ENCODE measurements at places on chromosomes 1 and 21.

GRCh38 chr1:32874860-32875752 lies 4.4 kb upstream of the FNDC5 start:
- no peak for DNase-seq

GRCh38 chr21:39451332-39452206 lies at the start of gene SH3BGR:
SH3BGR (plus strand) TSS chr21:39451970; CDS start chr21:39452097, 127 bp downstream.
- no peak for DNase-seq

DNA sequence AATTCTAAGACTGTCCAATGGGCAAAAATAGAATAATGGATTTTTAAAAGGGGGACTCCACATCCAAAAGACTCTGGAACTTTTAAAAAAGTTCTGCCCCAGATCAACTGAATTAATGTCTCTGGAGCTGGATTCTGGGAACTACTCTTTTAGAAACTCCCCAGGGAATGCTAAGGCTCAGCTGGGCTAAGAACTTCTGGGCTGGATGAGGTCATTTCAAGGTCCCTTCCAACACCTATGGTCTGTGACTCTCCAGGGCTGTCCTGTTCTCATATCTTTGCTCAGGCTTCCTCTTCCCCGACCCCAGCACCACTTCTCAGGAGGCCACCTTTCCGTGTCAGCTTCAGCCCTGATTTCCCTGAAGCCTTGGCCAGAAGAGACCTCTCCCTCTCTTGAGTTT lies 13.5 kb upstream of the PLA2G2C start:
- no peak for DNase-seq

DNA sequence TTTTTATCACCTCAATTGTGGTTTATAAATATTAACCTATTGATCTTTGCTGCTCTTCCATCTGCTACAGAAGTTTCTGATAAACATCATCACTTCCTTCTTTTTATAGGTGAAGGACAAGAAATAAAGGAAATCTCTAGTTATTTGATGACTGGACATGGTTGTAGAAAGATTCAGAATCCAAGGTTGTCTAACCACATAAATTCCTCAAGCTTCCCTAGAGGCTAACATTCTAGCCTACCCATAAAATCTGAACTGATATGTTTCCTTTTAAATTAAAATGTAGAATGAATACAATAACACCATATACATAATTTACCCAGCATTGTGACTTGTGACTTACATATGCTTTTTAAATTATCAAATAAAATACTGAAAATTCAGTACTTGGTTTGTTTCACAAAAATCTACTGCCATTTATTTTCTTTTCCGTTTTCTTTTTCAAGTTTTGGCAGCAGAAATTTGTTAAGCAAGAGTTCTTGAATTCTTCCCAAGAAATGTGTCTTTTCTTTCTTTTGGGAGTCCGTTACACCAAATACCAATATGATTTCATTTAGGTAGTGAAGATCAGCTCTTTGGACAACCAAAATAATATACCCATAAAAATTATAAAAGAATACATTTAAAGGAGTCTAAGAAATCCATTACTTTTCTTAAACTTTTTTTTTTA lies 513.2 kb upstream of the ADGRL2 start:
- no peak for DNase-seq

DNA sequence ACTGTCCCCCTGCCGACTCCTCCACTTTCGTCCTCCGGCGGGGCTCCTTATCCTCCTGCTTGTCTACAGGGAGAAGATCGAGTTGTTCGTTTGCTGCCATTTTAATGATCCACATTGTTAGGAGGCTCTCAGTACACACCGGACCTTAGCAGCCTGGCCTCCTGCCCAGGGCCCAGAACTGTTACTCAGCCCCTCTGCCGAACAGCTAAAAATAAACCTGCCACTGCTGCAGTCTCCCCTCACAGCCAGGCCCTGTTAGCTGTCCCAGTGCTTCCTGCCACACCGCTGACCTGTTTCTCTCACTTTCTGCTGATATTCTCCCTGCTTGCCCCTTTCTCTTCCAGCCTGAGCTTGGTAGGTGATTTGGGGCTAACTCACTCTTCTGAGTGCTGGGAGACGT lies 8.3 kb downstream of the MAPKAPK2 start:
- DNase-seq, result peak; percentile 81

GRCh38 chr1:214518361-214518760 lies 33.0 kb downstream of the PTPN14 start:
- DNase-seq, result peak; percentile 47

GRCh38 chr1:91582431-91582921 lies 81.8 kb downstream of the CDC7 start:
- peak; percentile 92 for DNase-seq

GRCh38 chr1:154725865-154726264 lies 117.9 kb upstream of the ADAR start:
- DNase-seq, result no peak

- peak; percentile 57 for DNase-seq
These were observed 35.3 kb upstream of the BCAR3 start for GRCh38 chr1:93716941-93717368.
